GM23248 (cell line): ENCODE measurements at places on chromosomes 16 and 17. TPM values are rescaled to one million over a fixed set of nuclear protein-coding genes. Genes with fewer than 3 reads are reported as not detected.

The CDRT15 gene
- not detected in 2 replicates for polyA plus RNA-seq

The SCGB1C2 gene
- not detected in 2 replicates for polyA plus RNA-seq

The CCL2 gene
- 111 and 115 TPM in 2 replicates for polyA plus RNA-seq

The HIGD1B gene
- polyA plus RNA-seq = not detected in 2 replicates
